Inflammatory macrophage treated with lipopolysaccharide for 4 hours (primary cell): ENCODE measurements at places on chromosomes 5 and 9.

- DNase-seq, result no peak
Measured at GRCh38 chr5:76626738-76627137, 3.5 kb upstream of the F2RL2 start.

GRCh38 chr9:77854916-77855311, 176.7 kb downstream of the GNAQ start:
- DNase-seq, result peak; percentile 26

DNA sequence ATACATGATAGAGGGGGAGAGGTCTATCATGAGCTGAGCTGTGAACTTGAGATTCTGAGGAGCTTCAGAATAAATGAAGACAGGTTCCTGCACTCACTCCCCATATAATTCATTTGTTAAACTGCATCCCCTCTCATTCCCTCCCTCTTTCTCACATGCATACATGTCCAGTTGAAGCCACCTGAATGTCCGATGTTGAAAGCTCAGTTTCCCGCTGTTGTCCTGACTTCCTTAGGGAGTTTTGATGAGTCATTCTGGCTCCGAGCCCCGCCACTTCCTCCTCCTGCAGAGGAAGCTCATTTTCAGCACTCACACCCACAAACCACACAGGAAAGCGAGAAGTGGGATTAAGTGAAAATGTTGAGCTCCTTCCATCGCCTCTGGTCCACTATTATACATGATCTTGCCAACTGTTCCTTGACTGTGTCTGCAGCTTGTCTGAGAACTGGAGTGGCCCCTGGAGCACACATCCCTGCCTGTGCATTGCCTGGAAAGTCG, 121.2 kb downstream of the CEMIP2 start:
- peak; percentile 86 for DNase-seq

DNA sequence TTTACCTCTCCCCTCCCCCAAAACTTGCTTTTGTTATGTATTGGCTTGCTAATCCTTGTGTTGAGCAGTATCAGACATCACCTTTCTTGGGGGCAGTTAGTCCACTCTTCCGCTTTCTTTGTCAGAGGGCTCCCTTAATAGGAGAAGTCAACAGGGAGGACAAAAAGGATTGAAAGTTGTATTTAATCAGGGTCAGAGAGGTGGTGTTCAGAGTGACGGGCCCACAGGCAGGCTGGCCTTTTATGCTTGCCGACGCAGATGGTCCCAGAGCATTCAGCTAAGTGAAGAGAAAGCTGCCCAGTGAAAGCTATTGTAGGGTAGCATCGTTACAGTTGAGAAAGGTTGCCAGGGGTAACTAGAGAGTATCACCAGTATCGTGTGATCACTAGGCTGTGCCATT, 131.1 kb downstream of the ZCCHC7 start:
- DNase-seq, result no peak

DNA sequence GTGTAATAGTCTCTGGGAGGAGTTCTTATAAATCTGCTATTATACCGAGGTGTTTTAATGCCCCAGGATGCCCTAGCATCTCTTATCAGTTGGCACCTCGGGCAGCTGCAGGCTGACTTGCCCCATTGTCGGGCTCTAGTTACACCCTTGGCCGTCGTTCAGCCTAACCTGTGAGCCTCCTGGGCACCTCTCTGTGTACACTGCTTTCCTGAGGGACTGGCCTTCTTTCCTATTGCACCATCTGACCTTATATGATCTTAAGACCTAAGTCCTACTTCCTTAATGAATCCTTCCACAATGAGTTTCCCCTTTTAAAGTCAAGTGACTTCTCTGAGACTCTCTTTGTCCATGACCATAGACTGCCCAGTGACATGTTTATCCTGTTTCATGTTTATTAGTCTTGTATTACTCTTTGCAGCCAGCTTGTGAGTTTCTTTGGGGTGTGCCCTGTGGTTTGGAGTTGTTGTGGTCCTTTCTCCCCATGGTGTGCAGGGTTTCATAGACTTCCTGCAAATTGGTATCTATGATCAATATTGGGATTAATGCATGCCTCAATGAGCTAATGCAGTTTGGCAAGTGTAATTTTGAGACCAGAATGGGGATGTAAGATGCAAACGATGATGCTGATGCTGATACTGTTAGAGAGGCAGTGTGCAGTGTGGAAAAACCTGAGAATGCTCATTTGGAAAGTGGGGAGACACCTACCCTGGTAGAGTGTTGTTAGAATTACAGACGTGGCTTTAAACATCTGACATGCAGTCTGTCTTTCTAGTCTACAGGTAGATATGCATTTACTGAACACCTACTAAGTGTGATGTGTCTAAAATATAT, 4.9 kb downstream of the DAPK1 start:
- peak; percentile 94 for DNase-seq

- DNase-seq, result peak; percentile 68
Measured at GRCh38 chr5:131357739-131358561, 94.1 kb downstream of the CDC42SE2 start.

DNA sequence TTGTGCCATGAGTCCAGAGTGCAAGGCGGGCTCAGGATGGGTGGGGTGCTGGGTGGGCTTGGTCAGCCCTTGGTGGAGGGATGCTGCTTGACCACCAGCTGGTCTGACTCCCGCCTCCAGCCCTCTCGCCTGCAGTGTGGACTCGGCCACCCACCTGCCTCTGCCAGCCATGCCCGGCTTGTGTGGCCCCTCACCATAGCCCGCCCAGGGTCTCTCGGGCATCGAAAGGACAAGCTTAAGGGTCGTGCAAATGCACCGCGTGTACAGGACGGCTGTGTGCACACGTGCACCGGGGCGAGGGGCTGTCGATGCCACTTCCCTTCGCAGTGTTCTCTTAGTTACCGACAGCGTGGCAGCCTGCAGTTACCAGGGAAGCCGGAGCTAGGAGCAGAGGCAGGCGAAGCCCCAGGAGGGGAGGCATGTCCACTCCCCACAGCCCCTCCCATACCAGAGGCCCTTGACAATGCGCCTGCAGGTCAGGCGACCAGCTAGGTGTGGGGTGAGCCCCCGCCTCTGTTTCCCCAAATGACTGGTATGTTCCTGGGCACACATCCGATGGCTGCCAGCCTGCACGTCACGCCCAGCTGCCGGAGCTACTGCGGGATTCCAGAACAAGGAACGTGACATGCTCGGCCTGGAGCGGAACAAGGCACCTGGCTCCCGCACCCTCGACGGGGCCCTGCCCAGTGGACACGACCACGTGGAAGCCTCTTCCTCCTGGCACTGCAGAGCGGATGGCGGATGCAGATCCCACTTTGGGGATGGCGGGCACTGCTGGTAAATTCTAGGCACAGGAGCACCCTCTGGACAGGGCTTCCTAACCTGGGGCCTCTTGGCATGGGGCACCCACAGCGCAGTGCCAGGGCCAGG, 7.8 kb downstream of the LCN9 start:
- no peak for DNase-seq

DNA sequence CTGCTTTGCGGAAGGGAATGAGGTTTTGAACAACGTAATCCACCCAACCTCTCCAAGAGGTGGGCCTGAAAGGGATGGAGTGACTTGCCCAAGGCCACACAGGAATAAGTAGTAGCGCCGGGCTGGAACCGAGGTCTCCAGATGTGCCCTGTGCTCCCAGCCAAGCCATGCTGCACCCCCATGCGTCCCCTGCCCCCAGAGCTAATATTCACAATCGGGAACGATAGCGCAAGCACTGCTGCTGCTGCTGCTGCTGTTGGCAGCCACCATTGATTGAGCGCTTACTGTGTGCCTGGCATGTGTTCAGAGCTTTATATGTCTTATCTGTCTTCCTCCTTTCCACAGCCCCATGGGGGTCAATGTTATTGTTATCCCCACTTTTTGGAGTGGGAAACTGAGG, 43.9 kb downstream of the AMBP start:
- no peak for DNase-seq

- DNase-seq, result peak; percentile 30
Measured at GRCh38 chr9:107794259-107794658, 304.7 kb upstream of the KLF4 start.

DNA sequence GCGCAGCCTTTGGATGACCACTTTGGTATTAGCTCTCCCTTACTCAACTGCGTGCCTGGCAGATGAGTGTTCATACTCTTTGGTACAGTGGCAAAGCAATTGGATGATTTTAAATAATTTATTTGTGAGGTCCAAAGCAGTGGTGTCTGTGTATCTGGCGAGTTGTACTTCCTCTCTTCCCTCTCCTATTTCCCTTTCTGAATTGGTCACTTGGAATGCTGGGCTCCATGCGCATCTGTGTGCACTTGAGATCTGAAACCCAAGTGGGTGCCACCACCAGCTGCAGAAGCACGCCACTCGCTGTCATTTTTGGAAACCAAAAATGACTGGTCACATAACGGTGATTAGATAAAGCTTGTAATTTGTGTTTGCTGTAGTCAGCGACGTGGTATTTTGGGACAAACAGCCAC, 386.0 kb upstream of the KLF4 start:
- no peak for DNase-seq

DNA sequence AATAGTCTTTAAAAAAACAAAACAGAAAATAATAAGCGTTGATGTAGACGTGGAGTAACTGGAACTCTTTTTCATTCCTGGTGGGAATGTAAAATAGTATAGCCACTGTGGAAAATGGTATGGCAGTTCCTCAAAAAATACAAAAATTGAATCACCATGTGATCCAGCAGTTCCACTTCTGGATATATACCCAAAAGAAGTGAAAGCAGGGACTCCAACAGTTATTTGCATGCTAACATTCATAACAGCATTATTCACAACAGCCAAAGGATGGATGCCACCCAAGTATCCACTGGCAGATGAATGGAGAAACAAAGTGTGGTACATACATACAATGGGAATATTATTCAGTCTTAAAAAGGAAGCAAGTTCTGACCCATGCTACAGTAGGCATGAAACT, 4.2 kb upstream of the PHF2 start:
- peak; percentile 42 for DNase-seq

- no peak for DNase-seq
Measured at GRCh38 chr5:39214912-39215709, 4.3 kb downstream of the FYB1 start.

GRCh38 chr5:12870872-12871539, 966.8 kb upstream of the CTNND2 start:
- DNase-seq, result no peak

DNA sequence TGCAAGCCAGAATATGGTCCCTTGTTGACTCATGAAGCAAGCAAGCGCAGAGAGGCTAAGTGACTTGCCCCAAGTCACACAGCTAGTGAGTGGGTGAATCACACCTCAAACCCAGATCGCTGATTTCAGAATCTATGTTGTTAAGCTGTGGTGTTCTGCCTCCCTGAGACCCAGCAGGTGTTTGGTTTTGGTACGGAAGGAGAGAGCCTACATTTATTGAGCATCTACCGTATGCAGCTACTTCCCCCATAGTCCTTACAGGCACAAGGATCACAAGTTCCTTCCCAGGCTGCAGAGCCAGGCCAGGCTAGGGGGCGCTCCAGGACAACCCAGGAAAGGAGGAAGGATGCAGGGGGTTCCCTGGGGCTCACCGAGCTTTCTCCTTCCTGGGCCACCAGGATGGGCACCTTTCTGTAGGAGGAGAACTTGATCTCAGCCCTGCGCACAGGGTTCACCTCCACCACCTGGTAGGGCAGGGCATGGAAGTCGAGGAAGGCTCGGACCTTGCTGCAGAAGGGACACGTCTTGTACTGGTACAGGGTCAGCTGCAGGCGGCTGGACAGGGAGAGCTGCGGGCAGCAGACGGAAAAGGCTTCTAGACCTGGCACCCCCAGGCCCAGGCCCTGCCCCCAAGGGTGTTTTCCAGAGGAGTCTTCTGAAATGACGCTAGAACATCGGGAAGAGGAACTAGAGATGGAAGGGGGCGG, 2.5 kb downstream of the PTGES2 start:
- peak; percentile 71 for DNase-seq

GRCh38 chr5:37739817-37740261, 100.0 kb downstream of the GDNF start:
- DNase-seq, result no peak

GRCh38 chr9:84310883-84311282, 29.7 kb downstream of the SLC28A3 start:
- peak; percentile 38 for DNase-seq

- peak; percentile 60 for DNase-seq
Measured at GRCh38 chr5:113510836-113511451, 2.5 kb upstream of the YTHDC2 start.

DNA sequence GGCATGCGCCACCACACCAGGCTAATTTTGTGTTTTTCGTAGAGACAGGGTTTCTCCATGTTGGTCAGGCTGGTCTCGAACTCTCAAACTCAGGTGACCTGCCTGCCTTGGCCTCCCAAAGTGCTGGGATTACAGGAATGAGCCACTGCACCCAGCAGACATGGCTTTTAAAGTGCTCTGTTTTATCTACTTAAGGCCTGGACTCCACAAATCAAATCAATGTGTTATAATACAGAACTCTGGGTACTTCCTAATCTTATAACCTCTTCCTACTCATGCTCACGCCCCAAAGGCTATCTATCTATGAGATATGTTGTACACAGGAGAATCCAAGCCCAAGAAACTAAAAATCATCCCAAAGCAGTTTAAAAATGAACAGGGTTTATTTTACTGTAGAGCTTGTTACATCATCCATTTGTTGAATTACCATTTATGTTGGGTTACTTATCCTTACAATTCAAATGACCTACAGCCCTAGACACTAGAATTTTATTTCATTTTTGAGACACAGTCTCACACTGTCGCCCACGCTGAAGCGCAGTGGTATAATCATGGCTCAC, 155.1 kb downstream of the EFNA5 start:
- DNase-seq, result no peak

DNA sequence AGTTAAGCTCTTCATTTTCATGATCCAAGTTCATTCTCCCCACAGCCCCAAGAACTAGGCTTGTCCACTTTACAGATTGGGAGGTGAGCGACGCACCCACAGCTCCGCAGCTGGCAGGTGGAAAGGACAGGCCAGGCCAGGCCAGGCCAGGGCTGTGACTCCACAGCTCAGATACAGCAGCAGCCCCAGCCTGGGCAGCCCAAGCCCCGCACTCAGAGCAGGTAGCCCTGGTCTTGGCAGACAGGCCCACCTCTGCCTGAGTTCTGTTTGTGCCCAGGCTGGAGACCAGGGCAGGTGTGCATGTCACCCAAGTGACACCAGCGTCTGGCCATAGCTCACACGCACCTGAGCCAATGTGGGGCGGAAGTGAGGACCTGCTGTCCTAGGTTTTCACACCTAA, 124.7 kb downstream of the WNK2 start:
- no peak for DNase-seq

- no peak for DNase-seq
Measured at GRCh38 chr5:7047511-7048261, 334.5 kb downstream of the TENT4A start.

DNA sequence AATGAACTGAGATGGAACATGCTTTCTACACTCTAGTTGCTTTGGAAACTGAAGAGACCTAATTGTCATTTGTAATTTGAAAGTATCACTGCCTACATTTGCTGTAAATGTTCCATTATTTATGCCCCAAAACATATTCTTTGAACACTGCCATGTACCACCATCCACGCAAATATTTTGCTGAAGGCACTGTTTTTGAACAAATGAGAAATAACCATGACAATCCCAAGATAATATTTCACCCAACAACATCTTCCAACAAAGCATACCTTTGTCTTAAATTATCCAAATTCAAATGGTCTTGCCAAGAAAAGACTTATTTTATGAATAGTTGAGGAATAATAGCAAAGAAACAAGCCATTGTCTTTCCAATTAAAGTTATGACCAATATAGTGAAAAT, 356.2 kb downstream of the SEMA5A start:
- no peak for DNase-seq

- DNase-seq, result peak; percentile 31
Measured at GRCh38 chr5:80069251-80069800, 34.2 kb downstream of the THBS4 start.

- DNase-seq, result no peak
Measured at GRCh38 chr5:5588887-5589826, 166.7 kb downstream of the ICE1 start.
